ENCODE measurements at places on chromosomes 2 and 18. TPM values are rescaled to one million over a fixed set of nuclear protein-coding genes. Genes with fewer than 3 reads are reported as not detected.

NYAP2 gene
- total RNA-seq: not detected

SERPINB10 gene
- total RNA-seq: not detected

- no peak for DNase-seq
These were observed 240.1 kb downstream of the ACKR3 start for GRCh38 chr2:236809716-236810115.

GRCh38 chr2:189069855-189070619 lies 95.9 kb downstream of the COL3A1 start:
- no peak for DNase-seq

DNA sequence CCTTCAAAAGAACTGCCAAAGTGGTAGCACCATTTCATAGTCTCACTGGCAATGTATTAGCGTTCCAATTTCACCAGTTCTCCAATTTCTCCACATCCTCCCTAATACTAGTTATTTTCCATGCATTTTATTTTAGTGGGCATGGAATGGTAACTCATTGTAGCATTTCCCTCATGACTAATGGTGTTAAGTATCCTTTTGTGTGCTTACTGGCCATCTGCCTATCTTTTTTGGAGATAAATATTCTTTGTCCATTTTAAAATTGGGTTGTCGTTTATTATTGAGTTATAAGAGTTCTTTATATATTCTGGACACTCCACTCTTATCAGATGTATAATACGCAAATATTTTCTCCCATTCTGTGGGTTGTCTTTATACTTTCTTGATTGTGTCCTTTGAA lies 107.1 kb downstream of the THADA start:
- no peak for DNase-seq

RETREG2 gene
- 58.7 TPM for total RNA-seq

PFN4 gene
- total RNA-seq: not detected

BUB1 gene
- total RNA-seq: 0.66 TPM

DSG1 gene
- total RNA-seq: not detected

MGAT4A gene
- 34.4 TPM for total RNA-seq

- DNase-seq: no peak
These were observed 11.9 kb downstream of the ADNP2 start for GRCh38 chr18:80120932-80121331.

DNA sequence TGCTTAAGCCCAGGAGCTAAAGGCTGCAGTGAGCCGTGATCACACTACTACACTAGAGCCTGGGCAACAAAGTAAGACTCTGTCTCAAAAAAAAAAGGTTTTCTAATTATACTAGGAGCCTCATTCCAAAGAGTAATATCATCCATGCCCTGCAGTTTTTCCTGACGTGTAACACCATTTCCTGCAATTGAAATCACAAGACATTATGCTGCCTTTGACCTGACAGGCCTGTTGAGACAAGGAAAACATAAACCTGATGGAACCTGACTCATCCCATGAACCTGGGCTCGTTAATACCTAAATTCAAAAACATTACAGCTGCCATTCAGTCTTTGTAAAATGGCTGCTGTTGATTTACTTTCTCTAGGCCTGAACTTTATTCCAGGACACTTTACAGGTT lies 58.7 kb upstream of the PEX13 start:
- no peak for DNase-seq

ITPRIPL1 gene
- 11.1 TPM for total RNA-seq

GRCh38 chr2:60226943-60227342 lies 326.5 kb downstream of the BCL11A start:
- no peak for DNase-seq

- no peak for DNase-seq
These were observed 69.1 kb downstream of the LRRFIP1 start for GRCh38 chr2:237696461-237696860.

DNA sequence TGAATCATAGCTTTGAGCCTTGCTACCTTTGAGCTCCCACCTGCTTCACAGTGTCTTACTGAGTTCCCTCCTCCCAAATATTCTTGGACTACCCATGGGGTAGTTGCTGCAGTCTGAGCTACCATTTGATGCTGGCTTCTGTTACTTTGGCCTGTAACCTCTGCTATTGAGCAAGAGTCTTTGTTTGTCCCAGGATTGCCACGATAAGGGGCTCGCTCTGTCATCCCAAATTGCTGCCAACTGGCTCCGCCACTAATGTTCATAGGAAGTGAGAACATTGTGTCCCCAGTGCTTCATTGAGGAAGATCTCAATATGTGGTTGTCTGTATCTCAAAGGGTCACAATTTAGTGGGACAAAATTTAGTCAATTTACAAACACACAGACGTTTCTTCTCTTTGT lies 103.8 kb downstream of the TRIM43 start:
- DNase-seq: no peak

DNA sequence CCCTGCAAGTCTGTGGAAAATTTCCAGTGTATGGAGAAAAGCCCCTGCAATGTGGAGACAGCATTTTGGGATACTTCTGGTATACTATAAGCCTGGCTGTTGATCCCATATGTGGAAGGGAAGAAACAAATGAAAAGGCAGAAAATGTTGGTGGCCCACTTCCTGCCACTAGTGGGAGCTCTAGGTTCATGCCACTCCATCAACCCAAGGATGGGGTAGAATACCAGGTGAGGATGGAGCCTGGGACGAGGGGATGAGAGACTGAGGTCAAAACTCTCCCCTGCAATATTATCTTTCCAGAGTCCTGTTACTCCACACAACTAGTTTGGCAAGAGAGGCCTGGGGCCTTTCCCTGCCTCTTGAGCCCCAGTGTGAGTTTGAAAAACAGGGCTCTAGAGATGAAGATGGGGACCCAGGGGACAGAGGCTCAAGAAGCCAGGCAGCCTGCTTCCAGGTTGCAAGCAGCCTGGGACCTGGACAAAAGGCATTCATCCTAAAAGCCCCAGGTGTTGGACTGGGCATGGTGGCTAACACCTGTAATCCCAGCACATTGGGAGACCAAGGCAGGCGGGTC lies 31.9 kb downstream of the BMP10 start:
- DNase-seq: no peak

- DNase-seq: no peak
These were observed 57.2 kb upstream of the SPOPL start for GRCh38 chr2:138444411-138444810.

OSGEPL1 gene
- 5.3 TPM for total RNA-seq

DNA sequence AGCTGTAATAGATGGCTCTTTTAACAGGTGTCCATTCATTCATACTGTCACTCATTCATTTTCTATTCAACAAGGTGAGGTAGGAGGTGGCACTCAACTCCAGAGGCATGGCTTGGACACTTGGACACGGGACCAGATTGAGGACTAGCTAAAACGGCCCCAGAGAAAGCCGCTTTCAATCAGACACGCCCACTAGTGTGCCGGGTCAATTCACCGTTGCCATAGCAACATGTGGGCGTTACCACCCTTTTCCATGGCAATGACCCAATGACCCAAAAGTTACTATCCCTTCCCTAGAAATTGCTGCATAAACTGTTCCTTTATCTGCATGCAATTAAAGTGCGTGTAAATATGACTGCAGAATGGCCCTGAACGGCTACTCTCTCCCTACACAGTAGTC lies 49.2 kb upstream of the LGALSL start:
- DNase-seq: no peak

DNA sequence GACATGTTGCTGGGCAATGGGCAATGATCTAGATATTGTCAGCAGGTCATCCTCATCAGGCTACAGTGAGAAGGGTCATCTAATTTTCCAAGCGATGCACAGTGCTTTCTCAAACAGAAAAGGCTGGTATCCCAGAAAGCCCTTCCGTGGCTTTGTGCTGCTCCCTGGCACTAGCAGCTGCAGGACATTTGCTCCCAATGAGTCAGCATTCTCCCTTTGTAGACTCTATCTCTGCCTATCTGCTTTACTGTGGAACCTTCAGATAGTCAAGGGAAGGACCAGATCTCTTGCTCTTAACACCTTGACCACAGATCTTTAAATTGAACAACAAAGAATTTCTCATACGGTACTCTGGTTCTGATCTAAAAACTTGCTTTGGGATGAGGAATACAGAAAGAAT lies 101.4 kb downstream of the CDH2 start:
- no peak for DNase-seq

SLC23A3 gene
- 3.4 TPM for total RNA-seq

GALR1 gene
- under 0.01 TPM for total RNA-seq

DNA sequence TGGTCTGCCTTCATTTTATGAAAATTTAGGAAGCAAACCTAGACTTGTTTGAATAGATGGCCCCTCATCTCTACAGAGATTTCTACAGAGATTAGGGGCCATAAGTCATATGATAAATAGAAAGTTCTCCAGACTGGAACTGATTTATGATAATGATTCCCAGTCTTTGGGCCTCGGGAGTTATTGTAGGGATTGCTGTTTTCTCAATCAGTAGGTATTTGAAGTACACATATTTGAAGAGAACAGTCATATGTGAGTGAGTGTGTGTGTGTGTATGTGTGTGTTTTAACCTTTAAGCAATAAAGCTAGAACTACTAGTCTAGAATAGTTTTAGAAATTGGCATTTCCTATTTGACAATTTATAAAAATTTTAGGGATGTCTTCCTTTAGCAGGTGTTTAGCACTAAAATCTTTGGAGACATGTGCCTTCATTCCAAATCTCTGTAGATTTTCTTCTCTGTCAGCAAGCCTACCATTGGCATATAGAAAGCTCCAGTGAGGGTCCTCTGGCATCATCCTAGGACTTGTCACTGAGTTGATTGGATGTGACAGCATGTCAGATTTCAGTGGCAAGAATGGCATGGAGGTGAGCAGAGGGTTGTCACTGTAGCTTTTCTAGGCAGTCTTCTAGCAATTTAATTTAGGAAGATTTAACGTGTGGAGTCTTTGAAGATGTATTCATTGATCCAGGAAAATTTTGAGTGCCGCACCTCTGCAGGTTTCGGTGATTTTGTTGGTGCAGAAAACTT lies 71.2 kb downstream of the MYO1B start:
- DNase-seq: no peak

DNA sequence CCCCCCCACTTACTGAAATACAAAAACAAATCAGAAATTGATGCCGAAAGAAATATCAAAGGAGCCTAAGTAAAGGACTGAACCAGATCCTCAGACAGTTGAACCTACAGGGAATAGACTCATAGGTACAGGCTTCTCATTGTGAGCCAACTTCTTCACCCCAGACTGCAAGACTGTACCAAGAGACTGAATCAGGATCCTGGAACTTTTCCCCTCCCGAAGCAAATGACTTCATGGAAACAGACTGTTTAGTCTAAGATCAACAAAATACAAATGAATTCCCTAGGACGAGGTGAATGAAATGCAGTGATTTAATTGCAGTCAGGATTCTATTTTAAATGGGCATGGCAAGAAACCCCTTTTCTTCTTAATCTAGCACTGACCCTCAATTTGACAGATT lies 53.6 kb upstream of the RNF152 start:
- DNase-seq: no peak

DNA sequence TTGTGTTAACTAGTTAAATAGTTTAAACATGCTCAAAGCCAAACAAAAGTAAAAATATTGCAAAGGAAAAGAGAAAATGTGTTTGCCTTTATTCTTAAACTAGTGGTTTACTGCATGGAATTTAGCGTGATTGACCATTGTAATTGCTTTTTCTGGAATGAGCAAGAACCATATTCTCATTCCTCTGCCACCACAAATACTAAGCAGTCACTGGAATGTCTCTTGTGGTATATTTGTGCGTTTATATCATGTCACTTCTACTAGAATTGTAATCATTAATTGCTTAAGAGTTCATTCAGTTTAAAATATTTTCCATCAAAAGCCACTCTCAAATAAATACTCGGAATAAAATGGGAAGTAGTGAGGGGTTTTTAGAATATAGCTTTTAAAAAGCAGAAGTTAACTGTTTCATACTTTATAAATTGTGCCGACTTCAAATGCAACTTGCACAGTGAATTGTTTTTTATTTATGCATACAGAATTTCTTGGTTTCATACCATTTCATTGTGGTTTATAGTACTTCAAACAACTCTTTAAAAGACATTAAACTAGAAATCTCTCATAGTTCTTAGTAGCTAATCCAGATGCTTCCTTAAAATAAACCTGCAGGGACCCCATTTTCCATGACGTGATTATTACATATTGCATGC lies 288.1 kb downstream of the EPHA4 start:
- DNase-seq: no peak

CYS1 gene
- 1.6 TPM for total RNA-seq

DNA sequence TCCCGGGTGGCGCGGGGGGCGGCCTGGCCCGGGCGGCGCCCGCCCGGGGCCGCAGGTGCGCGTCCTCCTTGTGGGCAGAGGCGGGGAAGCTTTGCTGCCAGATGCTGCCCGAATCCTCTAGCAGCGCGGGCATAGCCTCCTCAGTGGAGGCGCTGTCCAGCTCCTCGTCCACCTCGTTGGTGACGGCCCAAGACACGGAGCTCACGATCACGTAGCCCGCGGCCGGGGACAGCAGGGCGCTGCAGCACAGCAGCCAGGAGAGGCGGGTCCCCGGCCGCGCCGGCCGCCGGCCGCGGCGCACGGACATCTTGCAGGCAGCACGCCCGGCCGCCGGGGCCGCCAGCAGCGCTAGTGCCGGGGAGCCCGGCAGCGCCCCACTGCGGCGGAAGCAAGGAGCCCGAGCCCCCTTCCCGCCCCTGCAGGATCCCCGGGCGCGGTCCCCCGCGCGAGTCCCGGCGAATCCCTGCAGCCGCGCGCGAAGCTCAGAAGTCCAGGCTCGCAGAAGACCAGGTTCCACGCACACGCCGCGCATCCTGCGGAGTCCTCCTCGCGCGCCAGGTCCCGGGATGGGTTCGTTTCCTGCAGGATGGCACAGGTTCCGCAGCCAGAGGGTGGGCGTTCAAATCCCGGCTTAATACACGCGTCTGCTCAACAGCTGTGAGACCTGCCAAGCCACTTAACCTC lies at the start of gene CREG2:
TSS of gene CREG2 (minus strand) at position 353 of the 684 bp plus-strand sequence. CDS start at position 307, 46 bp downstream.
- peak; percentile 55 for DNase-seq

MPHOSPH10 gene
- 32.1 TPM for total RNA-seq

SLC38A11 gene
- total RNA-seq: not detected

Measured in breast epithelium (tissue), 4 donors.